Stomach (tissue), 19 donors: ENCODE measurements at places on chromosomes 3 and 15.

DNA sequence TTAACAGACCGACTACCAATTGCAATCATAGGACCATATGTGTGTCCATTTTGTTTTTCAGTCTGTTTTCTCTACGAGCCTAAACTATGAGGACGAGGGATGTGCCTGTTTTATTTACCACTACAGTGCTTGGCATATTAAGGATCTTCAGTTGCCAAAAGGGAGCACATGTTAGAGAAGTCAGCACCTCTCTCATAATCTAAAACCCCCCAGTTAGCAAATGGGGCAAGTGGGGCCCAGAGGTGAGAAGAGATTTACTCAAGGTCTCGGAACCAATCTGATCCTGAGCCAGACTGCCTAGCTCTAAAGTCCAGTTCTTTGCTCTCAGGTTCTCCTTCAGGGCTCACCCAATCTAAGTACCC is 578 bp upstream of the PODXL2 start:
- DNase-seq: no peak

DNA sequence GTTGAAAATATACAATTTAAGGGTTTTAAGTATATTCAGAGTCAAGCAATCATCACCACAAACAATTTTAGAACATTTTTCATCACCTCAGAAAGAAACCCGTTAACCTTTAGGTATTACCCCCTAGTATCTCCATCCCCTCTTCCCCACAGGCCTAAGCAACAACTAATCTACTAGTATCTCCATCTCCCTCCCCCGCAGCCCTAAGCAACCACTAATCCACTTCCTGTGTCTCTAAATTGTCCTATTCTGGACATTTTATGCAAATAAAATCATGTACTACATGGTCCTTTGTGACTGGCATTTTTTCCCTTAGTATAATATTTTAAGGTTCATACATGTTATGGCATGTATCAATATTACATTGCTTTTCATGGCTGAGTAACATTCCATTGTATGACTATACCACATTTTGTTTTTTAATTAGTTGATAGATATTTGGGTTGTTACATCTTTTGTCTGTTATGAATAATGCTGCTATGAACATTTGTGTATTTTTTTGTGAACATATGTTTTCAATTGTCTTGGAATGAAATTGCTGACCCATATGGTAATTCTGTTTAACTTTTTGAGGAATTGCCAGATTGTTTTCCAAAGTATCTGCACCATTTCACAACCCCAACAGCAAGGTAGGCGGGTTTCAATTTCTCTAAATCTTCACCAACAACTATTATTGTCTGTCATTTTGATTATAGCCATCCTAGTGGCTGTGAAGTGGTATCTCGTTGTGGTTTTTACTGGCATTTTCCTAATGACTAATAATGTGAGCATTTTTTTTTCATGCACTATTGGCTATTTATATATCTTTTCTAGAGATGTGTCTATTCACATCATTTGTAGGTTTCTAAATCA is 215.6 kb upstream of the CD96 start:
- DNase-seq: no peak

GRCh38 chr15:90306560-90306959 is 41.1 kb downstream of the NGRN start:
- DNase-seq: peak; percentile 48

DNA sequence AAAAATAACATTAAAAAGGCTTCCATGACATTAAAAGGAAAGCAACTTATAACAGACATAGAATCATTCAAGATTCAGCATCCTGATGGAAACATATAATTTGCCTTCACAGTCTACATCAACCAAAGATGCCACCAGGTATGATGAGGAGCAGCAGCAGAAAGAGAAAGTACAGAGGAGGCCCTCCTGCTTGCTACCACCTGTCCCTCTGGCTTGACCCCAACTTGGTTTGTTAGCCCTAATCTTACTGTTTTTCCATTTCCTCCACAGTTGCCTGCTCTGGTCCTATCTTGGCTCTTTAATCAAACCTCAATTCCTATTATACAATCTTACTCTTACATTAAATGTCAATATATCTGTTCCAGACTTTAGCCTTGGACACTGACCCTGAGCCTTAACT is 171.3 kb downstream of the DPH6 start:
- DNase-seq: no peak

- no peak for DNase-seq
Observed at GRCh38 chr3:114057011-114057347, 442 bp downstream of the QTRT2 start.
